HFF-Myc (cell line): ENCODE measurements at places on chromosomes 2 and 18.

GRCh38 chr18:60090170-60090569, 190.4 kb downstream of the PMAIP1 start:
- no peak for DNase-seq

DNA sequence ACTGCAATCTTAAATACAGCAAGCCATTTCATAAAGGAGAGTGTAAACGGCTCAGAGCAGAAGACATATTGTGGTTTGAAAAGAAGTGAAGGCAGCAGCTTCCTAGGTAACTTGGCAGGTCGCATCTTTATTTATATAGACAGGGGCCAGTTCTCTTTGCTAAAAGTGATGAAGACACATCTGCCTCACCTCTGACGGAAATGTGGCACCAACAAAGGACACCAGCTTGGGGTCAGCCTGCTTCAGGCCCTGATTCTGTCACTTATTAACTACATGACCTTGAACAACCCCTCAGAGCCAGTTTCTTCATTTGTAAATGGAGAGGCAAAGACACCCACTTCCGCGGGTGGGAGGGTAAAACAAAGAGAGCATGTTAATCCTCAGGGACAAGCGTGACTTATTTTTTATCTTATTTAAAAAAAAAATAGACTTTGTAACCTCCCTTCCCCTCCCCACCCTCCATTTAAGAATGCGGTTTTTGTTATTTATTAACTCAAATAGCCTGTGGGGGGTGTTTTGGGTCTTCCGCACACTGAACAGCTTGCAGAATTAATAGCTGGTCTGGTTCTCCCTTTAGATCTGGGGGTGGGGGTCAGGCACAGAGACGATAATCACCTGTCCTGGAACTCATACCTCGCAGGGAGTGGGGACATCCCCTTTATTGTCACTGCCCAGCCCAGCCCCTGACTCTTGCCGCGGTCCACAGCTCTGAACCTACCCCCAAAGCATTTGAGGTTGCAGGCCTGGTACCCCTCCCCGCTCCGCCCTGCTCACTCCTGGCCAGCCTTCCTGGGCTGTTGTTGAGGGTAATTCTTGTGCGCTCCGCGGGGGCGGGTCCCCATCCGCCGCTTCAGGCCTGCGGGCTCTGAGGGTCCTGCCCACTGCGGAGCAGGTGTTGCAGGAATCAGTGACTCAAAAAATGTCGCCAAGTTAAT, 64.2 kb upstream of the TMEM17 start:
- DNase-seq = no peak

DNA sequence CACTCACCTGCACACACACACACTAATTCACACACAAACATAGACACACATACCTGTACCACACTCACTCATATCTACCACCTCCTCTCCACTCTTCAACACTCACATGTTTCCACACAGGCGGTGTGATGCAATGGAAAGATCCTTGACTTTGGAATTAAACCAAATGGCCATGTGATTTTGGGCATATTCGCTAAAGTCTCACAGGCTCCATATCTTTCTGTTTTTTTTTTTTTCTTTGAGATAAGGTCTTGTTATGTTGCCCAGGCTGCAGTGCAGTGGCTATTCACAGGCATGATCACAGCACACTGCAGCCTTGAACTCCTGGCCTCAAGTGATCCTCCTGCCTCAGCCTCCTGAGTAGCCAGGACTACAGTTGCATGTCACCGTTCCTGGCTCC, 91.1 kb upstream of the MEX3C start:
- DNase-seq = no peak

DNA sequence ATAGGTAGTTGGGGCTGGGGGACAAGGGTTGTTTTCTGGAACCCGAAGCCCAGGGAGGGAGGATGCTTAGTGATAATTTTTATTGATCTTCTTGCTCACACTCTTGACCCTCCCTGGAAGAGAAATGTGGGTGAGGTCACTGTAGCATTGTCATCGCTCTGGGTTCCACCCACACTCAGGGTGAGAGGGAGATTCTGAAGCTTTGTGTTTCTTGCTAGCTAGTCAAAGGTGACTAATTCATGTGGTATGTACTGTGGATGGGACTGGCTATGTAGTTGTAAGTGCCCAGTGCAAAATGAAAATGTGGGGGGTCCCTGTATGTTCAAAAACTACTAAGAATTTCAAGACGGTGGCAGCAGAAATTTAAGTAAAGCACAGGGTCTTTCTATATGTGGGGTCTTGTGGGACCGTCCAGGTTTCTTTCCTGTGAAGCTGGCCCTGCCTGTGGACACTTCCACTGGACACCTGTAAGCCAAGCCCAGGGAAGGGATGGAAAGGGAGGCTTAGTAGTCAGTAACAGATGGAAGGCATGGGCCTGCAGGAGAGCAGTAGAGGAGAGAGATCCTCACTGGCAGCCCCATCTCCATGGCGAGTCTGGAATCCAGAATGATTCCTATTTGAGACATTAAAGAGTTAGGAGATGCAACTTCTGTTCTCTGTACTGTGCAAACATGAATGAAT, 35.0 kb downstream of the TSN start:
- DNase-seq = peak; percentile 55

DNA sequence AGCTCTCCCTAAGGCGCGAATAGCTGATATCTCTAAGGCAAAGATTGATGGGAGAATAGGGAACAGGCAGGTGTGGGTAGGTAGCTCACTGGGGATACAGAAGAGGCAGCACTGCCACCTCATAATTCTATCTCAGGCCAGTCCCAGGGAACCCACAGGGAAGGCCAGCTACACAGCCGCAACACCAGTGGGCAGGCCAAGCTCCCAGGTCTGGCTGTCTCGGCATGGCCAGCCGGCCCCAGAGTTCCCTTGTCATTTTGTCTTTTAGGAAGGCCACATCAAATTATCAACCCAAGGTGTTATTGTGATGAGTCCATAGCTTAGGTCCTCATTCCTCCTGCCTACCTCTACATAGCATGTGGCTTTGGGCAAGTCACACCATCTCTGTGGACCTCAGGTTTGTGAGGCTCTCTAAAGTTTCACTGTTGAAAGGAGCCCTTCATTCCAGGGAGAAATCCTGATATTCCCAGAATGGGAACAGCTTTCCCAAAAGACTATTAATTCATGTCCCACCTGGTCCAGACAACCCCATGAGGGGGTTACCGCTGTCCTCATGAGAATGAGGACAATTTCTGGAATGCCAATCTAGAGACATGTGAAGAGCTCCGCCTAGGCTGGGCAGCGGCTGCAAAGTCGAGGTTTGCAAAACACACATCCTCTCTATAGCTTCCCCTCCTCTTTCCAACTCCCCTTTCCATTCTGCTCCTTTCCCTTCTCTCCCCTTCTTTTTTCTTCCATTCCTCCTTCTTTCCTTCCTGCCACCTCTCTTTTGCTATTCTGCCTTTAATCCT, 287.1 kb upstream of the ID2 start:
- no peak for DNase-seq

- no peak for DNase-seq
Observed at GRCh38 chr2:107738266-107738665, 88.4 kb upstream of the RGPD4 start.
